ENCODE measurements at places on chromosomes 4 and X.
A peak's percentile ranks its signal among the peaks of the same experiment; 100 is the strongest.

- DNase-seq = no peak
These were observed 542.3 kb upstream of the ADGRL3 start for GRCh38 chr4:60657807-60658206.

DNA sequence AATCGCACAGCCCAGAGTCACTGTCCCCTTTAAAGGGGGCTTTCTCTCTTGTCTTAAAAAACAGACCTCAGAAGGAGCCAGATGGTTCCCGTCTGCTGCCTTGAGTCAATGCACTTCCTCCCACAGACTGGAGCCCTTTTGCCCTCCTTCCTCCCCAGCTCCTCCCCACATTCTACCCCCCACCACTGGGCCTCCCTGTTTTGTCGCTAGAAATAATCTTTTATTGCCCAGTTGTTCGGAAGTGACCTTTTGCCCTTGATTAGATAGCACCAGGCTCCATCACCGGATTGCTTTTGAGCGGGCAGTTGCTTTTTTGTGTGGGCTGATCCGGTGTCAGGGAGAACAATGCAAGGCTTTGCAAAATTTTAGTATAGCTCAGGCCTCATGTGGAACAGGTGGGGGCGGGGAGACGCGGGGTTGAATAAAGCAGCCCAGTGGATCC is 47.7 kb downstream of the SPRY1 start:
- DNase-seq = no peak

DNA sequence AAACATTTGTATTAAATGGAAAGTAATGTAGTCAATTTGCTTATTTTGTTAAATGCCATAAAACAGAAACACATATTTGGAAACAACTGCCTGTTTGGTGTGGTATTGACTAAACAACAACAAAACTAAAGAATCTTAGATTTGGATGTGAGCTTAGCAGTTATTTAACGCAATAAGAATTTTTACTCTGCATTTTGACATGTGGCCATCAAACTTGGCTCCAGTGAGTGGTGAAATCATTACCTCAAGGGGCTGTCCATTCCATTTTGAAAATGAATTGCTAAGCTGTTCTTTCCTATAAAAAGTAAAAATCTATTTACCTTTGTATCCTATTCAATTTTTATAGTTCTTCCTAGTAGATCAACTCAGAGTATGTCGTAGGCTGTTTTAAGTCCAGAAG is 84.2 kb downstream of the DKK2 start:
- DNase-seq = no peak

- DNase-seq = no peak
These were observed 84.8 kb downstream of the CHIC1 start for GRCh38 chrX:73647632-73648322.

- DNase-seq = no peak
These were observed 34.2 kb downstream of the TSC22D3 start for GRCh38 chrX:107741404-107741790.

DNA sequence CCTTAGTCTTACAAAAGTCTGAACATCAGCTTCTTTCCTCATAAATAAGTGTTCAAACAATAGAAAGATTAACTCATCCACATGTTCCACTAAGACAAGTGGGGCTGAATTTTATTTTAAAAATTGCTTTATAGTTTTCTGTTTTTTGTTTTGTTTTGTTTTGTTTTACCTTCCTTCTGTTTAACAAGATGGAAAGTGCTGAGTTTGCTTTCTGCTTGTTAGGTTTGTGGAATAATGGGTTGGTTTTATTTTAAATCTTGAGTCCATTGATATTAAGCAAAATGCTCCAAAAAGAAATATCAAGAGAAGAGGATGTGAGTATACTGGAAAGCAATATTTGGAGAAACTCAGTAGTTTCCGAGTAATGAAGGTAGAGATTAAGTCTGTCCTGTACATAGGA is 458.7 kb downstream of the FAT4 start:
- no peak for DNase-seq

DNA sequence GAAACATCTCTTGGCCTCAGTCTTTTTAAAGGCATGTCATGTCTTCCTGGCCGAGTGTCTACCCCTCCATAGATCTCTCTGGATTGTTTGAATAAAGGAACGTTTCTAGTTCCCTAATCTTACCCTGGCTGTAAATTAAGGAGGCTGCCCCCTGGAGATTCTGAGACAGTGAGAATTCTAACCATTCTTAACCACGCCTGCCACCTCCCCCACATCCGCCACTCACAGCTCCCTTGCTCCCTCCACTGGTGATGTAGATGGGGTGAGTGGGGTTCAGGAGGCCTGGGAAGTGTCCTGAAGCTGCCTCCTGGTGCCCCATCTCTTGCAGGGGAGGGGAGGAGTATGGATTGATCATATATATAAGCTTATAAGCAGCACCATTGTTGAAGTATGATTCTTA is 48.0 kb upstream of the TRIM2 start:
- DNase-seq = no peak

DNA sequence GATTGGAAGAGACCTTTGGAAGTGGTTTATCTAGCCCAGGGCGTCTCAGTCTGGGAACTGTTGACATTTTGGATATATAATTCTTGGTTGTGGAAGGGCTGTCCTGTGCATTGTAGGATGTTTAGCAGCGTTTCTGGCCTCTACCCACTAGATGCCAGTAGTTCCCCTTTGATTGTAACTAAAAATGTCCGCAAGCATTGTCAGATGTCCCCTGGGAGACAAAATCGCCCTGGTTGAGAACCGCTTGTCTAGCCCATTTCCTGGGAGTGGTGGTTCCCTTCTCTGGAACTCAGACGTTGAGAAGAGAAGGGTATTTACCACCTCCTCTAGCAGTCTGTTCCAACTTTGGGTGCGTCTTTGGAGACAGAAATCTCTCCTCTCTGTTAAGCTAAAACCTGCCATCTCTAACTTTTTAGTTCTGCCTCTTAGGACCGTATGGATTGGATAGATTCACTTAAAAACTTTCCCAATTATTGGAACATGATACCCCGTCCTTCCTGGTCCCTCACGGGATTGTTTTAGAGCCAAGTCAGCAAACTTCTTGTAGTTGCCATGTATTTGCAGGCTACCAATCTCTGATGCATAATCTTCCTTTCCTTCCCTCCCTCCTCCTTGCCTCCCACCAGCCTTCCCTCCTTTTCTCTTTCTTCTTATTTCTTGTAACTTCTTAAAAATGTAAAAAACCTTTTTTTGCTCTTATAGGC is 13.9 kb downstream of the TMEM165 start:
- DNase-seq = no peak

GRCh38 chr4:103591841-103592240 is 127.9 kb downstream of the TACR3 start:
- no peak for DNase-seq

GRCh38 chr4:52248820-52249219 is 197.7 kb downstream of the SPATA18 start:
- DNase-seq = peak; percentile 79

DNA sequence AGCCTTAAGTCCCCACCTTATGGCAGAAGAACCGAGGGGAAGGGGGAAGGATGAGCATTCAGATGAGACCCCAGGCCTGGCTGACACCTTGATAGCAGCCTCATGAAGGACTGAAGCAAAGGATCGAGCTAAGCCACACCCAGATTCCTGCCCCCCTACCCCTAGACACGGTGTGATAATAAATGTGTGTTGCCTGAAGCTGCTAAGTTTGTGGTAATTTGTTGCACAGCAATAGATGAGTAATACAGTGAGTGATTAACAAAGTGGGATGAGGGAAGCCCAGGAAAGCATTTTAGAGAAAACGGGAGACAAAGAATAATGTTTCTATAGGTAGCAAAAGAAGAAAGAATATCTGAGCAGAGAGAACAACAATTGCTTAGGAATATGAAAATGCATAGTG is 404.2 kb downstream of the MID1IP1 start:
- DNase-seq = peak; percentile 3

DNA sequence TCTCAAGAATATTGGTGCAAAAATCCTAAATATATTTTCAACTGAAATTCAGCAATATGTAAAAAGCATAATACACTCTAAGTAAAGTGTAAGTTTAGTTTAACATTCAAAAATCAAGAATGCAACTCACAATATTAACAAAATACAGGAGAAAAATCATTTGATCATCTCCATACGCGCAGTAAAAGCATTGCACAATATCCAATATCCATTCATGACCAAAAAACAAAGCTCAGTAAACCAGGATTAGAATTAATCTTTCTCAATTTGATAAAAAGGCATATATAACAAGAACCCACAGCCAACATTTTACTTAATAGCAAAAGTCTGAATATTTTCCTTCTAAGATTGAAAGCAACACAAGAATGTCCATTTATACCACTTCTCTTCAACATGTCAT is 48.3 kb upstream of the C4orf54 start:
- no peak for DNase-seq

- no peak for DNase-seq
These were observed 182.9 kb downstream of the CFAP47 start for GRCh38 chrX:36102425-36102824.

DNA sequence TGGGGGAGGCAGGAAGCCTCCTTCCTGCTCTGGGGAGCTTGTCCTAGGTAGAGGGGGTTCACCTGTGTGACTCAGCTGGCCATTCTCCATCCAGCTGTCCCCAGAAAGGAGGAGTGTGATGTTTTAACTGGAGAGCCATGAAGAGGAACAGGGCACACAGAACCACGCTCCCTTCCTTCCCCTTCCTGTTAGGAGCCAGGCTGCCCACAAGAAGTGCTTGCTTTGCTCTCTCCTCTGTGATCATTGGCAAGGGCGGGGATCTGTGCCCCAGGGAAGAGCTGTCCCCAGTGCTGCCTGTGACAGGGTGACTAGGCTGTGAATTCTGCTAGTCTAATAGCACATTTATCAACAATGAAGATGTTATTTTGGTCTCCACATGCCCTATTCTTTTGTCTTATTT is 169.6 kb upstream of the GATB start:
- DNase-seq = peak; percentile 17

DNA sequence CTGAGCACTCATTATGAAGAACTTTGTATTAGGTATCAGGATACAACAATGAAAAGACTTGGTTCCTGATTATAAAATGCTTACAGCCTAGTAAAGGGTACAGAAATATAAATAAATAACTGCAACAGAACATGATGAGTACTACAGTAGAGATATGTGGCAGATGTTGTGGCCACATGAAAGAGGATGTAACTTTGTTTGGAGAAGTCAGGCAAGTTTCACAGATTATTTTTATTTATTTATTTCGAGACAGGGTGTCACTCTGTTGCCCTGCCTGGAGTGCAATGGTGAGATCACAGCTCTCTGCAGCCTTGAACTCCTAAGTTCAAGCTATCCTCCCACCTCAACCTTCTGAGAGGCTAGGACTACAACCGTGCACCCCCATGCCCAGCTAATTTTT is 15.8 kb upstream of the UBE2K start:
- no peak for DNase-seq

GRCh38 chr4:71050809-71051208 is 57.4 kb downstream of the DCK start:
- no peak for DNase-seq

- no peak for DNase-seq
These were observed 178.8 kb downstream of the CAMK2D start for GRCh38 chr4:113582737-113583136.

DNA sequence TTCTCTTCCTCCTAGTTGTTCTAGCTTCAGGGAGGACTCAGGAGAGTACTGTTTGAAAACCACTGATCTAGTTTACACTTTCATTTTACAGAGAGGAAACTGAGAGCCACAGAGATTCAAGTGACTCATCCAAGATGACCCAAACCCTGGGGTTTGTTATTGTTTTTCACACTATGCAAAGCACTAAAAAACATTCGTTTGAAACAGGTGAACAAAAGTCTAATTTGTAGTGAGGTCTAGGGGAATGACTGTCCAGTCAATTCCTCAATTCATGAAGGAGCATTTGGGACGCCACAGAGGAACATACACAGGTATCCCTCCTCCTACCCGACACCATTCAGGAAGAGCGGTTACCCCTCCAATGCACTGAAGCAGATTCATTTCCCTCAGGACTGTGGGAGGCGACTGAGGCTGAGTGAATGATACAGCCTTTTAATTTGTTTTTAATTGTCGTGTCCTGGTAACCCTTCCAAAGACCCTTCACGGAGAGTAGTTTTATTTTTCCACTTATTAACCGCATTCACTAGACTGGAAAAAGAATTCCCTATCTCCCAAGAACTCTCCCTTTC is 30.3 kb downstream of the TLR10 start:
- DNase-seq = no peak

GRCh38 chr4:54933579-54933978 is 191.8 kb downstream of the KDR start:
- DNase-seq = no peak

DNA sequence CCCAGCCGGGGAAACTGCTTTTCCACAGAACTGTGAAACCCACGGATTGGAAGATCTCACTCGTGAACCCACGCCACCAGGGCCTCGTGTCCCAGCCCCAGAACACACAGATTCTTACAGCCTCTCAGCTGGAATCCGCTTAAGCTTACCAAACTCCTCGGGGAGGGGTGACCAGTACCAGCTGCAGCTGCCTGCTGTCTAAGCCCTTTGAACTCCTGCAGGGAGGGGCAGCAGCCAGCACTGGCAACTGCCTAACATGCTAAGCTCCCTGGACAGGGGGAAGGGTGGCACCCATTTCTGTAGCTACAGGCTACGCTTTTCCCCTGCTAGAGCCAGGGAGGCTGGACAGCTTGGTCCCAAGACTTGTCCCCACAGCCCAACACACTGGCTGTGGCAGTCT is 38.4 kb downstream of the TBL1X start:
- no peak for DNase-seq

DNA sequence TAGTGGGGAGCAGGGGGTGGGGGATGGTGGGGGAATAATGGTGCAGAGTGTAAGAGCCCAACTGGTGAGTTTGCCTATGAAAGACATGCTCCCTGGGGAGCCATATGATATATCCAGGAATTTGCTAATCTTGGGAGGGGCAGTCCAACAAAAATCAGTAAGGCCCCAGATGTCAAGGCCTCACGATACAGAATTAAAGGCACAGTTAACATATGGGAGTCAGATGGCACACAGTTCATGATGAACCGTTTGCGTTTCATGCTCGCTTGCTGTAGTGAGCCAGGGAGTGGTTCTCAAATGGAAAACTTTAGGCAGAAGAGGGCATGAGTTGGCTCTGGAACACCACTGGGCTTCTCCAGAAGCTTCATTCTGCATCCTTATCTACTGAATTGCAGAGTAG is 33.9 kb upstream of the VCX2 start:
- no peak for DNase-seq

- DNase-seq = no peak
These were observed 24.4 kb upstream of the CCNI start for GRCh38 chr4:77100234-77100633.

DNA sequence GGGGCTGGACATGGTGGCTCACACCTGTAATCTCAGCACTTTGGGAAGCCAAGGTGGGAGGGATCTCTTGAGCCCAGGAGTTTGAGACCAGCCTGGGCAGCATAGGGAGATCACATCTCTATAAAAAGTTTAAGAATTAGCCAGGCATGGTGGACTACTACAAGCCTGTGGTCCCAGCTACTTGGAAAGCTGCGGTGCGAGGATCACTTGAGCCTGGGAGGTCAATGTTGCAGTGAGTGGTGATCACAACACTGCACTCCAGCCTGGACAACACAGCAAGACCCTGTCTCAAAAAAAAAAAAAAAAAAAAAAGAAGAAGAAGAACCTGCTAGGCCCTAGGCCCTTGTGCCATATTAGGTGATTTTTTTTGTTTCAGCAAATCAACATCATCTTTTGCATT is 12.2 kb downstream of the SRD5A3 start:
- no peak for DNase-seq

All from epithelial cell of esophagus (primary cell).